ENCODE measurements at places on chromosomes 11 and 22. TPM values are rescaled to one million over a fixed set of nuclear protein-coding genes. Genes with fewer than 3 reads are reported as not detected.

Gene PKNOX2
- polyA plus RNA-seq: 4.7 TPM

Gene GAL3ST1
- 2.7 TPM for polyA plus RNA-seq

Gene CNTN5
- not detected for polyA plus RNA-seq

Gene ADAMTS15
- polyA plus RNA-seq: 29.8 TPM

Gene ADORA2A
- polyA plus RNA-seq: 2.6 TPM

Gene KCNK4
- 0.13 TPM for polyA plus RNA-seq

Gene SPINDOC
- polyA plus RNA-seq: 19.0 TPM

Gene SCUBE2
- polyA plus RNA-seq: 24.5 TPM
